Progenitor cell of endocrine pancreas (in vitro differentiated cells): ENCODE measurements at places on chromosomes 2 and 18.

DNA sequence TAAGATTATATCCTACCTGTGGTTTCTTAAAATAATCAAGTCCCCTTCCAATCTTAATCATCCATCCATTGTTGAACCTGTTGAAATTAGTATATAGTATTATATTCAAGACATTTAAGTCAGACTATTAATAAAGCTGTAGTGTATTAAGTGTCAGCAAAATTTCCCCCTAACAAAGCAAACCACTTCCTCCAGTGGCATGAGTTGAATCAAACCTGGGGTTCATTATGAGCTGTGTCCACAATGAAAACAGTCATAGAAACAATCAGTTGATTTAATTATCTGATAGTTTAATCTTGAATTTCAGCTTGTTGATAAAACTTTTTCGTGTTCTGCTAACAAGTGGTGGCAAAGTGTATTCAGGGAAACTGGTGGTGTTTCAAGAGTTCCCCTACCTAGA lies 11.3 kb downstream of the MITD1 start:
- no peak for DNase-seq

- no peak for DNase-seq
Observed at GRCh38 chr2:233380132-233380895, 26.0 kb downstream of the DGKD start.

DNA sequence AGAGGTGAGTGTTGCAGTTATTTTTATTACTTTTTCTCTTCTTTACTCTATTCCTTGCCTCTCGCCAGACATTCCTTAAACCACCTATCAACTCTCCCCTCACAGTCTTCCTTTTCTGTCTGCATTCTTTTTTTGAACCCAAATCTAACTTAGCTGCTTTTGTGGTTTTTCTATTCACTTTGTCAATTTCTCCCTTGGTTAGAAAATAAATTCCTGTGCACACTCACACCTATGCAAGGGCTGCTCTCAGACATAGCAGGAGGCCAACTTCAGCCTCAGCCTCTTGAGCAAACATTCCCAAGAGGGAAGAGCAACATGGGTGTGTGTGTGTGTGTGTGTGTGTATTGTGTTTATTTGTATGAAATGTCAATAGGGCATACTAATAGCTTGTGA lies 808.6 kb downstream of the RNF144A start:
- no peak for DNase-seq

GRCh38 chr2:100520224-100520623 lies 42.6 kb upstream of the PDCL3 start:
- no peak for DNase-seq

DNA sequence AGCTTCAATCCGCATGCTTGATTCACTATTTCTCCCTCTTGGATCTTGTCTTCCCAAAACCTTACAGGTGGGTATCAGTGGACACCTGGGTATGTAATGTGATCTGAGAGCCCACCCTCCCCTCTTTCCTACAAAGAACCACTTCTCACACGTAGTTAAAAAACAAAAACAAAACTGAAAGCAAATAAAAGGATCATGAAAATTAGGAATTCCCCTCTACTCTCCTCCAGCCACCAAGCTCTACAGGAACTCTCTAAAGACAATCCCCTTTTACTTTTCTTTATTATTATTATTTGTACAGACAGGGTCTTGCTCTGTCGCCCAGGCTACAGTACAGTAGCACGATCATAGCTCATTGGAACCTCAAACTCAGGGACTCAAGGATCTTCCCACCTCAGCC lies 40.8 kb upstream of the MYO1B start:
- DNase-seq, result no peak

- no peak for DNase-seq
Observed at GRCh38 chr2:202122163-202122540, 49.1 kb downstream of the KIAA2012 start.

DNA sequence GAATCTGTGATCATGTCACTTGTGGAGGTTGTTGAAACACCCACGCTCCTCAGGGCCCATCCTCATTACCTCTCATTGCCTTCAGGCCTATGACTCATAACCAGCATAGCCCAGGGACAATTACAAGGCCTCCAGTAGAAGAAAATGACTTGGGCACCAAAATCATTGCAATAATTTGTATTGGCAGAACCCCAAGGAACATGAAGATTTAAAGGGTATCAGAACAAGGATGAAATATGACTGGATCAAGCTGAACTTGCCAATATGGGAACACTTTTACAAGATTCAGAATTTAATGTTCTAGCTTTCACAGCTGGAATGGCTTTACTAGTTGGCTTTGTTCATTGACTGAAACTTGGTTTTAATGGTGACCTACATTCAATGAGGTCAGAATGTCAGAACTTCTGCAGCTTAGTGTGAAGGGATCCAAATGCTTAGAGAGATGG lies 156.4 kb downstream of the COPS8 start:
- DNase-seq, result no peak

DNA sequence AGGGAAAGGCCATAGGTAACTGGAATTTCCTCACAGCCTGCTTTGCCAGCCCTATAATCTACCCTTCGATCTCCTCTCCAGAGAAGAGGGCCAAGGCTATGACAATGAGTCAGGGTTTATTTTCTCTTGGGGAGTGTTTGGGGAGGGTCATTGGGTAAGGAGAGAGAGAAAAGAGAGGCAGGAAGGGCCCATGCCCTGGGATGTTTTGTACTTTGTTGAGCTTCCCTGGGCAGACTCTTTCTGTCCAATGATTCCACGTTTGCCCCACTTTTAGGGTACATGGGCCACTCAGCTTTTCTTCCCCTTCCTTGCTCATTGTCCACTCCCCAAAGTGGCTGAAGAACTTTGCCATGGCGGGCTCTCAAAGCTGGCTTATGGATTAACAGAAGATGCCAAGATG lies 224.2 kb downstream of the ALK start:
- no peak for DNase-seq

GRCh38 chr2:188682838-188683237 lies 291.3 kb upstream of the COL3A1 start:
- DNase-seq, result no peak

DNA sequence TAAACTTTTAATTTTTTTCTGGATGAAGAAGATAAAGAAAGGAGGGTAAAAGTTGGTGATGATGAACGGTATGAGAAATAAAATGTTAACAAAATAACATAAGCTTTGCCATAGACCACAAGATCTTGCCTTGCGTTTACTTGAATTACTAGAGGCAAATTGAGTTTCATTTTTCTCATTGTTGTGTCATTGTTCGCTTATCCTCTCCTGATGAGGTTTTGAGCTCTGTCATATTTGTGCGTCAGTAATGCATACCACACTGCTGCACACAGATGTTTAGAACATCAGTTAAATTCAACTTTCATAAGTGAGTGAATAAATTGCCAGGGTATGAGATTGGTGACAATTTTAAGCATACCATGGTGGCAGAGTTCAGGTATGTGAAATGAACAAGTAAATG lies 843.6 kb downstream of the SUCLG1 start:
- no peak for DNase-seq
